ENCODE measurements at places on chromosomes 13 and 19.

- DNase-seq: no peak
Observed at GRCh38 chr19:15316498-15316897, 15.8 kb downstream of the BRD4 start.

DNA sequence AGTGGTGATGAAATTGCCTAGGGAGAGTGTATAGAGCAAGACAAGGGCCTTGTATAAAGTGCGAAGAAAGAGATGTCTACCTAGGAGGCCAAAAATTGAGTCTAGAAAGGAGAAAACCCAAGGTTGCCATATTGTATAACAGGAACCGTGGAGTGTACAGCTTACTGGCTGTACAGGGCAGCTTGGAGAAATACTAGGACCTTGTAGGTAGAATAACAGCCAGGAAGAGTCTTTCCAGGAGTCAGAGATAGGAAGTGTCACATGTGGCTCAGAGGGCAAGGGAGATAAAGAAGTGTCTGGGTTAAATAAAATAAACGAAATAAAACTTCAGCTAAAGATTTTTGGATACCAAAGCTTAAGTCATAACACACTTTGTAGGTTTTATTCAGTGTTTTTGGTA, 12.4 kb downstream of the CDK8 start:
- no peak for DNase-seq

DNA sequence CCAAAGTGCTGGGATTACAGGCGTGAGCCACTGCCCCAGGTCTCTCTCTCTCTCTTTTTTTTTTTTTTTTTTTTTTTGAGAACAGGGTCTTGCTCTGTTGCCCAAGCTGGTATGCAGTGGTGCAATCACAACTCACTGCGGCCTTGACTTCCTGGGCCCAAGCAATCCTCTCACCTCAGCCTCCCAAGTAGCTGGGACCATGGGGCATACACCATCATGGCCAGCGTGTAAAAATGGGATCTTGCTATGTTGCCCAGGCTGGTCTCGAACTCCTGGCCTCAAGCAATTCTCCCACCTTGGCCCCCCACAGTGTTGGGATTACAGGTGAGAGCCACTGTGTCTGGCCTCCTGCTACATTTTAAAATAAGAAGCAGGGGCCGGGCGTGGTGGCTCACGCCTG, 19.1 kb upstream of the FBN3 start:
- DNase-seq: no peak

DNA sequence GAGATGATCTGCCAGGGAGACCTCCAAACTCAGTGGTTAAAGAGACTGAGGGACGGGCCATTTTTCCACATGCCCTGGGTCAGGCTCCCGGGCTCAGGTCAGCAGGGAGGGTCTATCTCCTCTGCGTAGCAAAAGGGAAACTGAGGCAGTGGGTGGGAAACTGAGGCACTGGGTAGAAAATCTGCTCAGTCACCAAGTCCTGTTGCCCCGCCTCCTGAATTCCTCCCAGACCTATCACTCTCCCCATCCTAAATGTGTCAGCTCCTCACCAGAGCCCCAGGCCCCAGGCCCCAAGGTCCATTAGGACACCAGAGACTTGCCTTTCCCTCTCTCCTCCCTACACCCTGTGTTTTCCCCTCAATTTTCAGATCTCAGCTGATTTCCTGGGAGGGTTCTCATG, 2.4 kb downstream of the CD320 start:
- DNase-seq: no peak

DNA sequence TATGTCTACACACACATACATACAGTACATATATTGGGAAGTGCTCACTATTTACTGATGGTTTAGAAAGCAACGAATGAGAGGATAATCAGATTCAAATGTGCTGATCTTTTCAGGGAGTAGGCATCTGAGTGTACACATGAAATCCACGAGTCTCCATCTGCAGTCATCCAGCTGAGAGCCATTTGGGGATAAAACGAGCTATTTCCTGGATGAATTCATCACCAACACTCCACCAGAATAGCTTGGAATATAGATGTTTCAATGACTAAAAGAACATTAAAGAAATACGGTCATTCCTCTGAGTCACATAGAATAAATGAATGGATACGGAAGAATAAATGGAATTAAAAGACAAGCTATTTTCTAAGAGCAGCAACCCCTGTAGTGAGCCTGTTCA, 721.6 kb upstream of the ARGLU1 start:
- DNase-seq: no peak

Data from right forelimb (tissue), 1 donor.